ENCODE measurements at places on chromosomes 16 and 17.

- DNase-seq, result no peak
Observed at GRCh38 chr17:38352245-38353085, 821 bp downstream of the SOCS7 start.

DNA sequence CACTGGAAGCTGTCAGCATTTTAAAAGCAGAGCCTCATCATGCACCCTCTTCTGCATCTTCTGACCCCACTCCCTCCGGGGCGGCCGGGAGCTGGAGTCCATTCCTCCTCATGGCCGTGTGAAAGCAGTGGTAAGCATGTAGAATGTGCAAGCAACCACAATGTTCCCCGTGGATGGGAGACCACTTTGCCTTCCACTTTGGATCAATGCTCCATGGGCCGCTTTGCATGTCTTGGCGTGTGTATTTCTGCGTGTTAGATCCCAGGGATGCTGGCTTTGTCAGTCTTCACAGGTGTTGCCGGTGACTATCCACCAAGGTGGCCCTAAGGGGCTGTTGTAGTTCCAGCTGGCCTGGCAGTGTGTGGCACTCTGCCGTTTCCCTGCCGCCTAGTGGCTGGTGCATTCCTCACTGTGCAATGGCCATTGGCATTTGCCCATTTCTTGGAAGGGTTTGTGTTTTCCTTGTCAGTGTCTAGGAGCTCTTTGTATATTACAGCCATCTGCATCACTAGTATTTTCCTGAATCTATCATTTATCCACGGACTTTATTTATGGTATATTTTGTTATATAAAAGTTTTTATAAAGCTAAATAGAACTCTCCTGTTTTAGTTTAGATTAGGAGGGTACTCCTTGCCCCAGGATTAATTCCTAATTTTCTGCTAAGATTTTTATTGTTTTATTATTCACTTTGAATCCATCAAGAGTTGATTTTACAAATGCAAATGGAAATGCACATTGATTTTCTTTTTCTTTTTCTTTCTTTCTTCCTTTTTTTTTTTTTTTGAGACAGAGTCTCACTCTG is 5.8 kb upstream of the ALDH3A1 start:
- DNase-seq, result peak; percentile 11

GRCh38 chr16:12206098-12206748 is 229.7 kb downstream of the SNX29 start:
- no peak for DNase-seq

DNA sequence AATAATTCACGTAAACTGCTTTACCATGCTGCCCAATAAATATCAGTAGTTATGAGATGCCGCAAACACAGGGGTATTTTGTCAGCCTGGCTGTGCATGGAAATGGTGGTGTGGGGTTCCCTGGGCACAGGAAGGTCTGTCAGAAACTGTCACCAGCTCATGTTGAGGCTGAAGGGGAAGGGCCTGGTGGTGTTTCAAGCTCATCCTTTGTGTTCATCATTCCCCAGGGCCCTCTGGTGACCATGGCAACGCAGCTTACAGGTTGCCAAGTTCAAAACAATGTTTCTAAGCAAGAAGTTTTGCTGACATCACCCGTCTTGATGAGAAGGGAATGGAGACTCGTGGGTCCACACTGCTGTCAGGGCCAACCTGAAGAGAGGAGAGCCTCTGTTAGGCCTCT is 348.9 kb upstream of the C16orf82 start:
- no peak for DNase-seq

DNA sequence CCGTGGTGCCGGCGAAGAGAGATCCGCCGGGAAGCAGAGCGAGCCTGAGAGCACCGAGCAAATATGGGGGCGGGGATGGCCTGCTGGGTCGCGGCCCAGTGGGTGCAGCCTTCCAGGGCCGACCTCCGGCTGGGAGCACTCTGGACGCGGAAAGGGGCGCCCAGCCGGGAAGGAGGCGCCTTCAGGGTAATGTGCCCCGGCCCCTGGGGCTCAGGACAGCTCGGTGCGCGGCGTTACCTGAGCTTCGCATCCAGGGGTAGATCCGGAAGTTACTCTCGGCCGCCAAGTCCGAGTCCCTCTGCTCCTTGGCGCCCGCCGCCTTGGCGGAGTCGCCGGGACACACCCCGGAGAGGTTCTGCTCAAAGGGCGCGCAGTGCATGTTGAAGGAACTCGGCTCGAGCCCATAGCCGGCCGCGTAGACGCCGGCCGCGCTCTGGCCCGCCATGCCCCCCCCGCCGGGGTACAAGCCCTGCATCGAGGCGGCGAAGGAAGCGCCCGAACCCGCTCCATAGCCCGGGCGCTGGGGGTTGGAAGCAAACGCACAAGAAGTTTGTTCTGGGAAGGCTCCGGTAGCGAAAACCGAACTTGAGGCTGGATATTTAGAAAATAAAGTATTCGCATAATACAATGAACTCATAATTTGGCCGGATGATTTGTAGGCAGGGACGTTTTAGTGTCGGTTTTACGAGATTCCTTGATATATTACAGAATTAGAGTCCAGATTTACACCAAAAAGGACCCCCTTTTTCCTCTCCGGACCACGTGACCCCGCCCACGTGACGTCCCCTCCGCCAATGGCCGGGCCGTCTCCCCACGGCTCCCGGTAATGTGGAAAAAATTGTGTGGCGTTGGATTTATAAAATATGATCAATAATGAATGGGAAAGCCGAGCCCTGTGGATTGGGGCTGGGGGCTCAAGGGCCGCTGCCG is at the start of gene HOXB7:
HOXB7 (minus strand) TSS at position 736 of the 930 bp plus-strand sequence; CDS start at position 637, 99 bp downstream.
- DNase-seq, result no peak

- no peak for DNase-seq
Observed at GRCh38 chr17:17361867-17362539, 58.8 kb downstream of the NT5M start.

GRCh38 chr16:62712566-62712965 is 676.3 kb upstream of the CDH8 start:
- DNase-seq, result no peak

Data from stromal cell of bone marrow (primary cell).